Fibroblast of mammary gland (primary cell): ENCODE measurements at places on chromosomes 11 and 22.

- DNase-seq: no peak
Measured at GRCh38 chr11:16098526-16099205, 257.7 kb downstream of the SOX6 start.

- DNase-seq: peak; percentile 27
Measured at GRCh38 chr11:1054143-1055108, 17.9 kb upstream of the MUC6 start.

- DNase-seq: peak; percentile 99
Measured at GRCh38 chr11:36149538-36150242, 139.5 kb downstream of the COMMD9 start.

GRCh38 chr11:61611309-61611708, 30.4 kb upstream of the SYT7 start:
- no peak for DNase-seq

DNA sequence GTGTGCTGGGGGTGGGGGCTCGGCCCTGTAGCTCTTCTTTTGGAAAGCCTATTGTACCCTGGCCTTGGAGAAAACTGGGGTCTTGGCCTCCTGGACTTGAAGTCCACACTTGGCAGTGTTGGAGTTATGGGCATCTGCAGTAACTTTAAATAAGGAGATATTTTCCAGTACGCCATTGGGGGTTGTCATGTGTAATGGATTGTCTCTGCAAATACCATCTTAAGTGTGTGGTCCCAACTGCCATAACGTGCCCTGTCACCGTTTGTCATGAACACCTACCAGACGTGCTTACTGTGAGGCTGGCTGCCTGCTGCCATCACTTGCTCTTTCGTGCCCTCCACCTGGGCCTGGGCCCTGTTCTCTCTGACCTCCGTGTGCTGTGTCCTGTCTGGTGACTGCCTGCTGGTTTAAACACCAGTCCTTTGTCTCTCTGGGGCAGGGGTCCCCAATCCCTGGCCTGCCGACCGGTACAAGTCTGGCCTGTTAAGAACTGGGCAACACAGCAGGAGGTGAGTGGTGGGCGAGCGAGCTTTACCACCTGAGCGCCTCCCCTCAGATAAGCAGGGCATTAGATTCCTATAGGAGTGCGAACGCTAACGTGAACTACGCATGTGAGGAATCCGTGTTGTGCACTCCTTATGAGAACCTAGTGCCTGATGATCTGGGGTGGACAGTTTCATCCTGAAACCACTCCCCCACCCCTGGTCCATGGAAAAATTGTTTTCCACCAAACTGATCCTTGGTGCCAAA, 3.6 kb upstream of the ZDHHC8 start:
- DNase-seq: no peak

DNA sequence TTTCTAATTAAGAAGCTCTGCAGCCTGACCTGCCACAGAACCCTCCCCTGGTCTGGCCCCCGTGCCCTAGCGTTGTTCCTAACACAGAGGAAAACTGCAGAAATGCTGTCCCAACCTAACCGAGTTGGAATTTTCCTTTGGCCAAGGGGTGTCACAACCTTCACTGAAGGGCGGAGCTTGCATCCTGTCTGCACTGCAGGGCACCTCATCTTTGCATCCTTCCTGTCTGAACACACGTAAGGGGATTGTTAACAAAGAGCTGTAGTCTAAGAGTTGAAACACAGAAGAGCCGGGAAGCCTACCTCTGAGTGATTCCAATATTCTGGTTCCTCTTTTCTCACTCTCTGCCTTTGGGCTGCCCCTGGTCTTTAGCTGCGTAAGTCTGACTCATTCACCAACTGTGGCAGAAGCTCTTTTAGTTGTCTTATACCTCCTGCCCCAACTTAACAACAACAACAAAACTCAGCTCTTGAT, 1.6 kb downstream of the DIXDC1 start:
- DNase-seq: peak; percentile 83

DNA sequence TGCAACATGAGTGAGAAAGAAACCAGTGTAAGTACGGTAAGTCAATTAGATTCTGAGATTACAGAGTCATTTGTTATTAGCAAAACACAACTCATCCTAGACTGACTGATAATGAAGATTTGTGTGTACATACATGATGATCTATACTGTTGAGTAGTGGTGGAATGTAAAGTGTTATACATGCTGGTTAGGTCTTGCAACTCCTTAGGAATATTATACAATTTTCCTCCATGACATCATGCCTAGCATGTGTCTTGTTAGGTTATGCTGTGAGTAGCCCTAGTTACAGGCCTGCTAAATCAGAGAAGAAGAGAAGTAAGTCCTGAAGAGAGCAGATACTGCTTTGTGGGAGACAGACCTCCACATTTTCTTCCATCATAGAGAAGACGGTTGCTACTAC, 880.6 kb downstream of the LUZP2 start:
- no peak for DNase-seq

DNA sequence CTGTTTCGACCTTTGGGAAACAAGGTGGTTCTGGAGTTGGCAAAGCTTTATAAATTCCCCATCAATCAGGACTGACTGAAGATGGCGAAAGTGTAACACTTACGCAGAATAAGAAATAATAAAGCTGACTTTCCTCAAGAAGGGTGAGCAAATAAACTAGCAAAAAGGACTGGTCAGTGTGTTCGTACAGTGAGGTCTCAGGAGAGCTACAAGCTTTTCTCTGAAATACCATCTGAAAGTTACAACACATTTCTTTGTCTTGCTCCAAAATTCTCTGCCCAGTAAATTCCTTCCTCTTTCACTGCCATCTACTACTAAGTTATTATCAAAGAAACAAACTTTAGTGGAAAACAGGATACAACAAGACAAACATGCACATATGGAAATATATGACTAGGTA, 13.4 kb downstream of the PITPNB start:
- DNase-seq: peak; percentile 18

GRCh38 chr11:66409226-66409625, 11.6 kb upstream of the NPAS4 start:
- no peak for DNase-seq

GRCh38 chr11:115166820-115167219, 337.4 kb downstream of the CADM1 start:
- DNase-seq: no peak
